Naive B cell (primary cell): ENCODE measurements at places on chromosomes 1 and 21. TPM values are rescaled to one million over a fixed set of nuclear protein-coding genes. Genes with fewer than 3 reads are reported as not detected.

Gene LDLRAD1
- polyA plus RNA-seq, result not detected

Gene DNAI4
- polyA plus RNA-seq, result 0.94 TPM

DNA sequence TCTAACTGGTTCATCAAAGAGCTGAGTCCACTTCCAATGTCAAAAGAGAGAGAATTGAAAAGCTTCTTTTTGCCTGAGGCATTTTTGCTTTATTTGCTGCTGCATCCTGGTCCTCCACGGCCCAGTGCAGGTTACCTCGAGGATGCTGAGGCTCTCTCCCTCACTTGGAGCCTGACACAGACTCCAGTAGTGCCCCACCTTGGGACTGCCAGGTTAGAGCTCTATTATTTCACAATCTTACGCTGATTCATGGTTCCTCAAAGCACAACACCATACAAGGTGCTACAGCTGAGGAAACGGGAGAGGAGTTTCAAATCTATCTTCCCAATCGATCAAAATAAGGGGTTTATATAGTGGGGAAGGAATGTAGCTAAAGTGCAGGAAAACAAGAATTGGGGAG, 13.6 kb upstream of the PLPPR4 start:
- no peak for DNase-seq

DNA sequence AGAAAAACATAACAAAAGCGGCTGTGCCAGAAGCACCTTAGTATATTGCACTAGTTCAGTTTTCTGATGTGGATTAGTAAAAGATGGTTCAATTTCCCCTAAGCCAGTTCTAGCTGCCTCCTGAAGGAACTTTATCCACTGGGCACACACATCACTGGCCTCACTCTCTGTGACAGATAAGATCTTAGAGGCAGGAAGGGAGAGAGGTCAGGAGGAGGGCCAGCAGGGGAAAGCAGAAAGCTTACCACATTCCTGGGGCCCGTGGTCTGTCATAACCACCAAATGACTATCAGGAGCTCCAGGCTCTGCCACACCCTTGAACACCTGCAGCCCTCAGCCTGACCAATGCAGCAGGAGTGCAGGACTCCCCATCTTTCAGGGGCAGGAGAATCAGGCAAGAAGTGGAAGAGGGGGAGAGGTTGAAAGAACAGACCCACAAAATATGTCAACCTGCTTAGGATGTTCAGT, 37.8 kb downstream of the LRRC71 start:
- no peak for DNase-seq

DNA sequence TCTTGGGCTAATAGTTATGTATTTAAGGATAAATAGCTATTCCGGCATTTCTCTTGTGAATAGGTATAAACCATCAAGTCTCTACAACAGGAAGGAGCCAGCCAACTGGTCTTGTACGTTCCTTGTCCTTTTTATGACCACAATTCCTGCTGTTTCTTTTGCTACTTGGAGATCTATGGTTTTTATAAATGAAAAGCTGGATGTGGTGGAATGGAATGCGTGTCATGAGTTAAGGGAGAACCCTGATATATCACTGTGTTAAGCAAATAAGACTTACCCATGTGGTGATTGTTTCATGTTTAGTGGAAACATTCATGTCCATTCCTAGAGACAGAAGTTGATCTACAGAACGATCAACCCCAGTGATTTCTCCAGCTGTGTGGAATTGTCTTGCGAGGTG, 282.1 kb downstream of the RPS6KC1 start:
- no peak for DNase-seq
